Activated CD4-positive, alpha-beta T cell treated with anti-CD3 and anti-CD28 coated beads, Interleukin-2, amount 50 U/mL, for 4 hours (primary cell): ENCODE measurements at places on chromosomes 2 and 18.

- no peak for DNase-seq
These were observed 118.8 kb upstream of the CYP1B1 start for GRCh38 chr2:38194751-38195150.

- no peak for DNase-seq
These were observed 120.0 kb upstream of the FHL2 start for GRCh38 chr2:105518897-105519296.

GRCh38 chr2:56113382-56113975 is 70.3 kb upstream of the CCDC85A start:
- DNase-seq = no peak

- no peak for DNase-seq
These were observed 126.6 kb downstream of the UBE2E3 start for GRCh38 chr2:181106789-181107627.

DNA sequence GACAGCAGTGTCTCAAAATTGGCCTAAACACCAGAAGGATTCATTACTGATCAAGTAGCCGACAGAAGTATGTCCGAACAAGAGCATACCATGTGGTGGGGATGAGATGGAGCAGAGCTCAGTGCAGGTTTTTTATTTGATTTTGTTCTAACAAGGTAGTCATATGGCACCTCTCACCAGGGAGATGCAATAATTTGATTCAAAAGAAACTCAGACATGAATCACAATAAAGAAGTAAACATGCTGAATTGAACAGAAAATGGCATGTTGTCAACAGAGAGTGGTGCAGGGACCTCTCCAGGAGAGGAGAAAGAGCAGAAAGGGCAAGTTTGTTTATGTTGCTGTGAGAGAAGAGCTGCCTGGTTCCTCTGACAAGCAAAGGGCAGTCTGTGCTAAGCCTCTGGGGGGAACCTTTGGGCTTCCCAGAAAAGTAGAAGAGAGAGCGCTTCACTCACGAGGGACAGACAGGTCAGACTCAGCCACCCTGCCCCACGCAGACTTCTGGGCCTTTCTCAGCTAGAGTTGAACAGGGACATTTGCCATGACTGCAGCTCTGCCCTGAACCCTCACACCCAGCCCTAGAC is 351.3 kb upstream of the RAB12 start:
- DNase-seq = no peak

- no peak for DNase-seq
These were observed 396.6 kb upstream of the TRIB2 start for GRCh38 chr2:12320027-12320734.

DNA sequence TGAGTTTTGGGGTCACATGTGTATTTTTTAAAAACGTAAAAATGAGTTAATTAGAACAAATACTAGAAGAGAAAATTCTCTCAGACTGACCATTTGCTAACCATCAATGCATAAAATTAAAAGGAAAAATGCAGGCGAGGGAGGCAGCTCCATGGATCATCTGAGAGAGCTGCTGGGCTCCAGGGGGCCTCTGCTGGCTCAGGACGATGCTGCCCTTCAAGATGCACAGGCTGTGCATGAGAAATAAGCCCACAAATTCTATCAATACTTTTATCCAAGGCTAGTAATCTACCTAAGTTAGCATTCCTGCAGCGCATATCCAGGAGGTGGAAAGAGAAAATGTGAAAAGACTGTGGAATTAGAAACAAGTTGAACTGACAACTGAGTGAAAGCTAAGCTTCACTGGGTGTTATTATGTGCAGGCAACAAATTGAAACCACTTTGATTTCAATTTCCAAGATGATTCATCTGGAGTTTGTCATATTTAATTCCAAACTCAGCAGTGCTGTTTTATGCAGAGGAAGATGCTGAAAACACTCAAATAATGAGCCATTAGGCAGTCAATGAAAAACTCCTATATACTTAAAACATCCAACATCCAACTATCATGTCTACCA is 261.1 kb downstream of the NBAS start:
- DNase-seq = no peak

DNA sequence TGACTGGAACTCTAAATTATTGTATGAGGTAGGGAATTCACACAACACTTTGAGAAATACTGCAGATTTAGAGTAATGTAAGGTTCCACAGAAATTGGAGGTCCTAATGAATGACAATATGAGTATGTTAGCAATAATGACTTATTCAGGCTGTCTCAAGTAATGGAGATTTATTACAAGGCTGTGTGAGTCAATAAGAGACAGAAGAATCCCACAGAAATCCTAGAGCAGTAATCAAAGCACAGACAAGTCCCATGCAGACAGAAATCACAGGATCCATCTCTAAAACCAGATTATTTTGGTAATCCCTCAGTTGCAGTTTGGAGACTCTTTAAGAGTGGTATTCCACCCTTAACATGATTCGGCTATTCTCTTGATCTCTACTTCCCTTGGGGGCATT is 83.6 kb downstream of the FAM161A start:
- DNase-seq = no peak

- no peak for DNase-seq
These were observed 777 bp upstream of the RAB17 start for GRCh38 chr2:237591141-237591881.
